ENCODE measurements at places on chromosomes 5 and 9.
A peak's percentile ranks its signal among the peaks of the same experiment; 100 is the strongest.

GRCh38 chr9:95938724-95939123, 63.2 kb downstream of the ERCC6L2 start:
- no peak for DNase-seq

DNA sequence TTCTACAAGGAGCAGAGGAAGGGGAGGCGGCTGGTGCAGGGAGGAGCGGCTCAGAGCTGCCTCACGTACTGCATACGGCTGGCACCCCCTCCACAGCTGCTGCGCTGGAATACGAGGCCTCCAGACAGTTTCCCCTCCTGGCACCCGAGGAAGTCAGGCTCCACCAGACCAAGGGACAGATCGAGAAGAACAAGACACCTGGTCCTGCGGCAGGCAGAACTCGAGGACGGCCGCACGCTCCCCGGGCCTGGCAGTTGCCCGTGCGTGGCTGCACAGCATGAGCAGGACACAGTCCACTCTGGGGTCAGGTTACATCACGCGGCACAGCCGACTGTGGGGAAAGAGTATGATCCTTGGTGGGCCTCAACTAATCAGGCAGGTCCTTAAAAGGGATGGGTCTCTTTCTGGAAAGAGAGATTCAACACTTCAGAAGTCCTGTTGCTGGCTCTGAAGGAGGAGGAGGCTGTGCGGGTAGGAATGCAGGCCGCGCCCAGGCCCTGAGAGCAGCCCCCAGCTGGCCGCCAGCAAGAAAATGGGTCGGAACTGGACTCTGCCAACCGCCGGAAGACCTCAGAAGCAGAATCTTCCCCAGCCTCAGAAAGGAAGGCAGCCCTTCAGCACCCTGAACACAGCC, 11.6 kb downstream of the UBAC1 start:
- DNase-seq, result no peak

GRCh38 chr9:73892335-73892734, 604.8 kb upstream of the RORB start:
- DNase-seq, result no peak

DNA sequence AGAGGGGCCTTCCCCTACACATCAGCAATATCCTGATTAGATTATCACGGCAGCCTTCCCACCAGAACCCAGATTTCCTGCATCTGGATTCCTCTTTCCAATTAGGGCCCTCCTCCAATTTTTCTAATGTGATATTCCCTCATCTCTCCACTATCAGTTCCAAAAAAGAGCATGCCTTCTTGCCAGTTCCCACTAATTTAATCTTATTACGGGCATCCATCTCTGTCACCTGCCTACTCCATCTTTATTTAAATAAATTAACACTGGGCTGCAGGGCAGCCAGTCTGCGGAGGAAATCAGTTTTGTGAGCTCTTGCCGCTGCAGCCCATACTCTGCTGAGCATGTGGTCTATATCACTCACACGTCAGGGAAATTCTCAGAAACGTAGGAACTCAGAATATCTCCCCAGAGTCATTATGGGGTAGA, 16.6 kb upstream of the FBP2 start:
- no peak for DNase-seq

DNA sequence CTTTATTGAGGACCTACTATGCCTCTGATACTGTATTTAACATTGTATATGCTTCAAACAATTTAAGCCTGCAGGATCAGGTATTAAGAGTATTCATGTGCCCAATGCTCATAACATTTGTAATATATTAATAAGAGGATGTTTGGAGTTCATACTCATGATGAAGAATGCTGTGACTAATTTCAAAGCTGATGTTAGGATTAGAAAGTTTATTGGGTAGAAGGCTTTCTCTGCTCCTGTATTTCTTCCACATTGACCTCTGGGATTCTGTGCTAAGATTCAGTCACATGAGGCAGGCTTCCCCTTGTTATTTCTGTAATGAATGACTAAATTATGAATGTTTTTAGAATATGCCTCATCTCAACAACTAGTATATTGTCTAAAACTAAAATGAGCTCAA, 456.4 kb downstream of the NFIB start:
- peak; percentile 39 for DNase-seq

GRCh38 chr9:69145144-69145715, 28.8 kb upstream of the TJP2 start:
- peak; percentile 25 for DNase-seq

- DNase-seq, result no peak
These were observed 309.6 kb downstream of the MLLT3 start for GRCh38 chr9:20312732-20313131.

DNA sequence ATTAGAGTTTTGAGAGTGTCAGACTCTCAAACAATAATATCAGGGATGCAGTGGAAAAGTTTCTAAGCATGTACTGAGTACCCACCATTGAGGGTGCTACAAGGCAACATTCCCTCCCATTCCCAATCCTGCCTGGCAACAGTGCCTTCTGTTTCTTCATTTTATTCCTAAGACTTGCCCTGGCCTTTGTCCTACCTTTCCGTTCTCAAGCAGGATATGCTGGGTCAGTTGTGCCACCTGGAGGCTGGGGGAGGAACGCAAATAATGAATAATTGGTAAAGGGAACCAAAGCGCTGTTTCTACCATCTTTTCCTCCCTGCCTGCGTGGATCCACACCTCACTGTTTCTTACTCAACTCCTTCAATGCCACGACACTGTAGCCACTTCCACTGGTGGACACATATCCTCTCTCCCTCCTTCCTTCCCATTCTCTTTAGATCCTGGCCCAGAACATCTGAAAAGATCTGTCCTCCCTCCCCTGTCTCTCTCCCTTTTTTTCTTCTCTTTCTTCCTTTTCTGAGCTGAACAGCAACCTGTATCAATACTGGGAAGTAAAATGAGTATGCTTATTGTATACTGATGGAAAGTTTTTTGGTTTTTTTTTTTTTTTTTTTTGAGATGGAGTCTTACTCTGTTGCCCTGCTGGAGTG, 149.5 kb downstream of the C9orf152 start:
- DNase-seq, result no peak

- DNase-seq, result peak; percentile 68
These were observed 488.0 kb downstream of the PRELID2 start for GRCh38 chr5:145347026-145347616.

DNA sequence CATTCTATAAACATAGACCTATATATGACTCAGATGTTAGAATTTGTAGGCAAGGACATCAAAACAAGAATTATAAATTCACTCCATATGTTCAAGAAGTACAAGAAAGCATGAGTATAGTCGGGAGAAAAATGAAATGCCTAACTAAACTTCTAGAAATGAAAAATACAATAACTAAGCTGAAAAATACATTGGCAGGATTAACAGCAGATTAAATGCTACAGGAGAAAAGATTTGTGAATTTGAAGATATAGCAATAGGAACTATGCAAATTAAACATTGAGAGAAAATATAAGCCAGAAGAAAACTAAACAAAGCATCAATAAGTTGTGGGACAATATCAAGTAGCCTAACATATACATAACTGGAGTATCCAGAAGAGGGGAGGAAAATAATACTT, 55.3 kb upstream of the PRSS3 start:
- no peak for DNase-seq

- no peak for DNase-seq
These were observed 183.0 kb downstream of the RGS3 start for GRCh38 chr9:113646491-113646890.

DNA sequence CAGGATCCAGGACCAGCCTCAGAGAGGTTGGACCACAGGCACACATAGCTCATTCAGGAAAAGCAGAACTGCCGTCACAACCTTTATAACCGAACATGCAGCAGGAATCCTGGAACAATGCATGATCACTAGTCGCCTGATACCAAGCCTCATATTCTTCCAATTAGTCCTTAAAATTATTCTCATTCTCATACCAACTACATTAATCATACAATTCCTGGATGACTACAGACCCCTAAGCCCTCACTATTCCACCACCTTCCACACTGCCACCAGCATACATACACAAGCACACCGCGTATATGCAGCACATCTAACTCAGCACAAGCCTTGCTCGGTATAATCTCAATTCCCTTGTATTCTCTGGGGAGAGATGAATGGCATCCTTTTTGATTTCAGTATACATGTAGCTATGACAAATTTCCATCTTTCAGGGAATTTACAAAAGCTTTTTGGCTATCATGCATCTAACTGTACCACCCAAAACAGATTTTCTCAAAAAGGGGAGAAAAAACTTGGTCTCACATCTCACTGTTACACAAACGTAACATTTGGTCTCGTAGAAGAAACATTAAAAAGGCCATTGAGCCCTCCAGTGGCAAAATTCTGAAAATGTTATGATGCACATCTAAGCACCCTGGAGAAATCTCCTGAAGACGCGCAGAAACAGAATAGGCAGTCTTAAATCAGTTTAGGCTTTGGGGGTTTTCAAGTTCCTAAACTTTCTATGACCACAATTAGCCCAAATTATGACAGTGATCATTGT, 46.2 kb downstream of the MCTP1 start:
- DNase-seq, result peak; percentile 21

- DNase-seq, result peak; percentile 70
These were observed 19.2 kb upstream of the NDST1 start for GRCh38 chr5:150488519-150489359.

GRCh38 chr5:176389135-176390123, 878 bp downstream of the HIGD2A start:
- DNase-seq, result no peak

DNA sequence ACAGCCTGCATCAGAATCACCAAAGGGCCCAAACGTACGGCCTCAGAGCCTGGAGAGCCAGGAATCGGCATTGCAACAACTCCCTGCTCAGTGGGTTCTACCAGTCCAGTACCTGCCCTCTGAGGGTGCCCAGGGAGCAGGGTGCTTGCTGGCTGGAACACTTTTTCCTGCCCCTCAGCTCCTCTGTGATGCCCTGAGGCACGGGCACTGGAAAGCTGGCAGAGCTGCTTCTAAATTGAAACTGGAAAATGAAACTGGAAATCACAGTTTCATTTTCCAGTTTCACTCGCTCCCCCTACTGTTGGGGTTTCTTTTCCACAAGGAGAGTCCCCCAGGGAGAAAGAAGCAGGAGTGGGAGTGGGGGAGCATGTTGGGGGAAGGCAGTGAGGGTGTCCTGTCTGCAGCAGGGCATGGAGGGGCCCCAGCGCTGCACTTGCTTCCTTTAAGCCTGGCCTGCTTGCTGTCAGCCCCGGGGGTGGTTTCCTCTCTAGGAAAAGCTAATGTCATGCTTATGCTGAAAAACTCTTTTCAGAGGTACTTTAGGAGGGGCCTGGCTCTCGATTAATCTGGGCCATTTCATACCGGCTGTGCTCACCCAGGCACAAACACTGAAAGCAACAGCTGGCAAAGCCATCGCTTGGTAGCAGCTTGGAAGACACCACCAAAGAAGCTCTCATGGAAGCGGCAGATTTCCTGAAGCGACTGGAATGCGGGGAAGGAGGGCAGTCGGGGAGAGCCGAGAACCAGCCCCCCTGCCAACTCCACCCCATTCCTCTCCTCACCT, 26.2 kb downstream of the IRF1 start:
- peak; percentile 35 for DNase-seq

All from AG20443 (cell line).